Stomach (tissue), 19 donors: ENCODE measurements at places on chromosomes 3 and 15.

DNA sequence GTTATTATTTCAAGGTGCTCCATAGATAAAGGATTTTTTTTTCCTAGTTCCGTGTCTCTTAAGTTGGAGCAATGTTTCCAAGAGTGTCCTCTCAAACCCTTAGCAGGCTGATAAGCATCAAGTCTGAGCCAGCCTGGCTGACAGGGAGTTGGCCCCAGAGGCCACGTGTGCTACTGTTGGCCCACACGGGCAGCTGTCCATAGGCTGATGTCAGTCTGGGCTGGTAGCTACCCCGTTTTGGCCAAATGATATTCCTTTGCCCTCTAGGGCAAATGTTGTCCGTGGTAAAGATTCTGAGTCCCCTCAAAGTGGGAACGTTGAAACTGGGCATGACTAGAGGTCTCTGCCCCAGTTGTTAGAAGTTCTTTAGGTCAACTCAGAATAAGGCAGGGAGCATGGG lies 99.4 kb downstream of the FLNB start:
- no peak for DNase-seq

DNA sequence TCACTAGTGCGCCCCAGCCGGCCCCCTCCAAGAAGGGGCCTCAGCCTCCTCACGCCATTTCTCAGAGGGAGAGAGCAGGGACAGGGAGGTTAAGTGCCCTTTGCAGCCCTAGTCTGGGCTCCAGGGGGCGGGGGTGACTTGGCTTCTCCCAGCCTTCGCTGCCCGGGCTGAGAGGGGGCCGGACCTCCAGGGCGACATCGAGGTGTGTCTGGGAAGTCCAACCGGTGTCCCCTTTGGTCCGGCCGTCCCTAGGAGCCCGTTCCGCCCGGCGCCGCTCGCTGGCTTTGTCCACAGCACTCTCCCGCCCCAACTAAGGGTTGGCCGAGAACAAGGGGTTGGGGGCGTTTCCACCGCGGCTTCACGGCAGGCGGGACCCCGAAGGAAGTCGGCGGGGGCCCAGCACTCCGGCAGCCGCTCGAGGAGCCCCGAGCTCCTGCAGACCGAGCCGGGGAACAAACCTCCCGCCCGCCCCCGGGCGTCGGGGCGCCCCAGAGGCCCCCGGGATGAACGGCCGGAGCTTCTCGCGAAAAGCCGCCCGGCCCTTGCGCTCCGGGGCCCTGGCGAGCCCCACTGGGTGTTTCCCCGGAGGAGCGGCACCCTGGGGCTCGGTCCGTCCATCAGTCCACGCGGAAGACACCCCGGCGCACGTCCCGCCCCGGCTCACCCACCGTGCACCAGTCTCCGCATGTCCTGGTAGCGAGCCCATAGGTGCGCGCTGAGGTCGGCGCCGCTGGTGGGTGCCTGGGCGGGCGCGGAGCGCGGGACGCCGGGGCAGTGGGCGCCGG lies 627 bp downstream of the NT5DC2 start:
- DNase-seq, result peak; percentile 32

DNA sequence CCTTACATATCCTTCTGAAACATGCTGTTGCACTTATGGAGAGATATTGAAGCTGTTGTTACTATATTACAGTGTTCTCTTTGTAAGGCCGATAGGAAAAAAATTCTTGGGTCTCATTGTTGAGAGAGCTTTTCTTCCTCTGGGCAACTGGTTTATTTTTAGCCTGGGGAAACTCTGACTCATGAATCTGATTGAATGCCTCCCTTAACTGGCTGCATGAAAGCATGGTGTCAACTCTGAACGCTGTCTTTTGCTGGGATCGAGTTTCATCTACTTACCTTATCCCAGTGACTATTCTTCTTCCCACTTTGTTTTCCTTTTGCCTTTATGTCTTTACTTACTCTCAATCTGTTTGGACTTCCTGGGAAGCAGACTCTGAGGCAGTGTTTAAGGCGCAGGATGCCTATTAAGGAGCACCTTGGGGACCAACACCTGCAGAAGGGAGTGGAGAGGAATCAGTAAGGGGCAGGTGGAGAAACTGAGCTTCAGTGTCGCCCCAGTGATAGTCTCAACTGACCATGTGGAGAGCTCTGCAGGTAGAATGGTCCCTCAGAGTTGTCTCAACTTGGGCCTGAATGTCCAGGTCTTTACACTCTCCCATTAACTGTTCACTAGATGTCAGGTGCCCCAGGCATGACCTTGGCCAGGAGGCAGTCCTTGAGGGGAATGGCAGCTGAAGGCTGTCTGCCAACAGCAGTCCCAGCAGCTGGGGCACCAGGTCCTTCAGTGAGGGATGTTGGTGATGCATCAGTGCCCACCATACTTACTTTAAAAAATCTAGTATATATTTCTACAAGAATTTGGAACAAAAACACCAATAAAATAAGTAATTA lies 88.9 kb upstream of the CCNL1 start:
- DNase-seq, result no peak

- no peak for DNase-seq
These were observed 9.0 kb downstream of the ARPP21 start for GRCh38 chr3:35648347-35648746.

DNA sequence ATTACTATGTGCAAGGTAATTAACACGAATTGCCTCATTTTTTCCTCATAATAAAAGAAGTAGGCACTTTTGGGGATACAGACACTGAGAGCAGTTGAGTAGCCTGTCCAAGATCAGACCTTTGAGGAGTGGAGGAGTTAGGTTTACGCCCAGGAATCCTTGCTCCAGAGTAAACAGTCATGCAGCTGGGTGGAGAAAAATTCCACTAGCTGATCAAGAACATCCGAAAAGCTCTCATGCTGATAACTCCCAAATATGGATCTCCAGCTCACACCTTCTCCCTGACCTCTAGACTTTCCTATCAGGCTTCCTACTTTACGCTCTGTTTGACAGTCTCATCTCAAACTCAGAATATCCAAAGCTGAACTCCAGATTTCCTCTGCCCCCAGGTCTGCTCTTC lies 53.3 kb downstream of the ST6GAL1 start:
- no peak for DNase-seq
